Activated CD4-positive, alpha-beta T cell treated with anti-CD3 and anti-CD28 coated beads, Interleukin-2, amount 50 U/mL, for 16 hours (primary cell): ENCODE measurements at places on chromosomes 7 and 10.

- DNase-seq, result no peak
Measured at GRCh38 chr10:64191286-64191685, 670.1 kb downstream of the REEP3 start.

- DNase-seq, result no peak
Measured at GRCh38 chr10:112475575-112476218, 28.7 kb downstream of the VTI1A start.

GRCh38 chr7:101666741-101667140 is 37.6 kb upstream of the MYL10 start:
- no peak for DNase-seq

GRCh38 chr7:6576024-6576866 is 1.0 kb upstream of the ZDHHC4 start:
- peak; percentile 20 for DNase-seq

DNA sequence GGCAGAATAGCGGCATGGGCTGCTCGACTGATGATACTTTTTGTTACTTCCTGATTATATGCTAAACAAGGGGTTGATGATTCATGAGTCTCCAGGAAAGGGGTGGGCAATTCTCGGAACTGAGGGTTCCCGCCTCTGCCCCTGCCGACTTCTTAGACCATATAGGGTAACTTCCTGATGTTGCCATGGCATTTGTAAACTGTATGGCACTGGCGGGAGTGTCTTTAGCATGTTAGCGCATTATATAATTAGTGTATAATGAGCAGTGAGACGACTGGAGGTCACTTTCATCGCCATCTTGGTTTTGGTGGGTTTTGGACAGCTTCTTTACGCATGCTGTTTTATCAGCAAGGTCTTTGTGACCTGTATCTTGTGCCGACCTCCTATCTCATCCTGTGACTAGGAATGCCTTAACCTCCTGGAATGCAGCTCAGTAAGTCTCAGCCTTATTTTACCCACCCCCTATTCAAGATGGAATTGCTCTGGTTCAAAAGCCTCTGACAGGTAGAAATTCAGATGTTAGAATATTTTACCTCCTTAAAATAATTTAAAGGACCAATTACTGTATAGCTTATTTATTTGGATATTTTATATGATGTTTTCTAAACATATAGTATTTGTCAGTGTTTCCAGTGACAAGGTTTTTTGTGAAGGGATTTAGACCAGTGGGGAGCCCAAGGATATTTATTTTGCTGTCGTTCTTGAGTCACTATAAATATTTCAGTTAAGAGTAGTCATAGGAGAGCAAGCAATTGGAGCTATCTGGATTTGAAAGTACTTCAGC is 90.1 kb upstream of the PIK3CG start:
- no peak for DNase-seq

GRCh38 chr7:88759230-88760135 is at the start of gene ZNF804B:
Gene ZNF804B, plus strand, starts transcription at chr7:88759700. Its CDS starts 277 bp downstream, at chr7:88759977.
- no peak for DNase-seq

- DNase-seq, result no peak
Measured at GRCh38 chr7:3494947-3495346, 193.9 kb downstream of the SDK1 start.
